MCF 10A (cell line): ENCODE measurements at places on chromosomes 6 and 20.
A peak's percentile ranks its signal among the peaks of the same experiment; 100 is the strongest.

- no peak overlapping the region for H3K4me3 ChIP-seq
- no peaks in the 10 kb centered on the region for H3K27me3 ChIP-seq
- H3K27ac ChIP-seq, result no peak overlapping the region
- no peaks in the 10 kb centered on the region for H3K4me1 ChIP-seq
- H3K36me3 ChIP-seq, result no peaks in the 10 kb centered on the region
These were observed 98.0 kb upstream of the SLC24A3 start for GRCh38 chr20:19114410-19114809.

DNA sequence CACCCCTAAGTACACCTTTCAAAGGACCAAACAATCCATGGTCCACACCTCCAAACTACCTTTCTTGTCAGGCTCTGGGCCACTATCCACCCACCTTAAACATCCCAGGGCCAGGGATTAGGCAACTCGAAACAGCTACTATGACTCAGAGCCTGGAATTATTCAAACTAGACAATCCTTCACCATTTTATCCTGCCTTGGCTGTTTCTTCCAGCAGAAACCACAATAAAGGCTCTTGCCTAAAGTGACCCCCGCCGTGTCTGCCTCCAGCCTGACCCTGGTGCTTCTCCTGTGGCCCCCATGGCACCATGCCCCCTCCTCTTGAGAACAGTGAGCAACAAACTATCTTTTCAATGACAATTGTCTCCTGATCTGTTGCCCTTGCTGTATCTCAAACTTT is 195.5 kb downstream of the EPM2A start:
- peaks cover 15% of the 10 kb centered on the region for H3K4me1 ChIP-seq
- H3K4me3 ChIP-seq, result no peak overlapping the region
- peak; percentile 86 for DNase-seq
- H3K36me3 ChIP-seq, result peaks cover 5% of the 10 kb centered on the region
- H3K27me3 ChIP-seq, result no peaks in the 10 kb centered on the region
- H3K27ac ChIP-seq, result peak overlapping the region; percentile 81

DNA sequence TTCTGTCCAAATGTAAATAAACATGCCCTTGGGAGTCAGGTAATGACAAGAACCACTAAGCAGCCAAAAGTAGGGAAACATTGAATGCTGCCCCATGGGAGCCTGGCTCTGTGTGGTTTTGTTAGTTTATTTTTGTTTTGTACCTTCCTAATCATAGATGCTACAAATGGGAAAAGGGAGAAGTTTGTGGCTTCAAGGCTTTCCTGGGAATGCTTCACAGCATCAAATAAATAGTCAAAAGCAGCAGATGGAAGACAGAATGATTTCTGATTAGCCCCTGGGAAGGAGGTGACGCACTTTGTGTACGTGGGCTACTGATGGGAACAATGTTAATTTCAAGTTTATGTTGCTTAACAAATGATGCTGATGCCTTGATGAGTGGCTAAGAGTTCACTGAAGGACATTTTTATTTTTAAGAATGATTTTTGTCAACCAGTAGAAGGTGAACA is 532.7 kb downstream of the BCKDHB start:
- no peak overlapping the region for H3K4me3 ChIP-seq
- no peaks in the 10 kb centered on the region for H3K27me3 ChIP-seq
- DNase-seq, result no peak
- peak overlapping the region; percentile 64 for H3K27ac ChIP-seq
- H3K4me1 ChIP-seq, result peaks cover 7% of the 10 kb centered on the region

- H3K27ac ChIP-seq, result no peak overlapping the region
- no peak overlapping the region for H3K4me3 ChIP-seq
- DNase-seq, result peak; percentile 53
- H3K36me3 ChIP-seq, result peaks cover 39% of the 10 kb centered on the region
- no peaks in the 10 kb centered on the region for H3K27me3 ChIP-seq
These were observed 46.0 kb downstream of the TFEB start for GRCh38 chr6:41689171-41690008.

DNA sequence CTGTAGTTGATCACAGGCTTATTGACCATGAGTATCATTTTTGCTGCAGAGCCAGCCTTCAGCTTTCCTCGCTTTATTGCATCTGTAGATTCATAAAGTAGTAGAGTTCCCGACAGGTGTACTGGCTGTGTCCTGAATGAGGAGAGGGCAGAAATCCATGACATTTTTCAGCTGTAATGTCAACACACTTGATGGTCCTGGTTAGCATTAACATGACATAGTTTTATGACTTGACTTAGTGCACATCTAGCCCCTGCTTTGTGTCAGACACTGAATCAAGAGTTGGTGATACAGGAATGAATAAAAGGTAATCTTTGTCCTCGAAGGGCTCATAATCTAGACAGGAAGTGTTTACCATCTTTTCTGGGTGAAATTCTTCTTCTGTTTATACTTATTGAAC is 55.0 kb downstream of the AIG1 start:
- H3K36me3 ChIP-seq, result no peaks in the 10 kb centered on the region
- H3K27ac ChIP-seq, result no peak overlapping the region
- no peaks in the 10 kb centered on the region for H3K27me3 ChIP-seq

- no peaks in the 10 kb centered on the region for H3K36me3 ChIP-seq
- H3K27ac ChIP-seq, result no peak overlapping the region
These were observed 13.9 kb upstream of the VAPB start for GRCh38 chr20:58374906-58375758.

DNA sequence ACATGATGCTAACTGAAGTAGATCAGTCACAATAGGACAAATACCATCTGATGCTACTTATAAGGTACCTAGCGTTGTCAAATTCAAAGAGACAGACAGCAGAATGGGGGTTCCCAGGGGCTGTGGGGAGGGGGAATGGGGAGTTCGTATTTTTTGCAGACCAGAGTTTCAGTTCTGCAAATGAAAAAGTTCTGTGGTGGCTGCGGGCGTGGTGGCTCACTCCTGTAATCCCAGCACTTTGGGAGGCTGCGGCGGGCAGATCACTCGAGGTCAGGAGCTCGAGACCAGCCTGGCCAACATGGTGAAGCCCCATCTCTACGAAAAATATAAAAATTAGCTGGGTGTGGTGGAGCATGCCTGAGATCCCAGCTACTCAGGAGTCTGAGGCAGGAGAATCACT is 68.1 kb downstream of the SLC22A23 start:
- H3K27ac ChIP-seq, result no peak overlapping the region
- H3K4me1 ChIP-seq, result peaks cover 12% of the 10 kb centered on the region
- DNase-seq, result no peak
- H3K36me3 ChIP-seq, result peaks cover 6% of the 10 kb centered on the region

- no peak for DNase-seq
- H3K27me3 ChIP-seq, result no peaks in the 10 kb centered on the region
- no peak overlapping the region for H3K4me3 ChIP-seq
- H3K4me1 ChIP-seq, result no peaks in the 10 kb centered on the region
These were observed 5.6 kb downstream of the GDF5 start for GRCh38 chr20:35432430-35432735.
